C1 segment of cervical spinal cord (tissue), 14 donors: ENCODE measurements at places on chromosomes 3 and 15.

GRCh38 chr3:153023896-153024295, 138.1 kb upstream of the RAP2B start:
- DNase-seq, result no peak

GRCh38 chr15:38652998-38653397, 88.4 kb upstream of the RASGRP1 start:
- no peak for DNase-seq

DNA sequence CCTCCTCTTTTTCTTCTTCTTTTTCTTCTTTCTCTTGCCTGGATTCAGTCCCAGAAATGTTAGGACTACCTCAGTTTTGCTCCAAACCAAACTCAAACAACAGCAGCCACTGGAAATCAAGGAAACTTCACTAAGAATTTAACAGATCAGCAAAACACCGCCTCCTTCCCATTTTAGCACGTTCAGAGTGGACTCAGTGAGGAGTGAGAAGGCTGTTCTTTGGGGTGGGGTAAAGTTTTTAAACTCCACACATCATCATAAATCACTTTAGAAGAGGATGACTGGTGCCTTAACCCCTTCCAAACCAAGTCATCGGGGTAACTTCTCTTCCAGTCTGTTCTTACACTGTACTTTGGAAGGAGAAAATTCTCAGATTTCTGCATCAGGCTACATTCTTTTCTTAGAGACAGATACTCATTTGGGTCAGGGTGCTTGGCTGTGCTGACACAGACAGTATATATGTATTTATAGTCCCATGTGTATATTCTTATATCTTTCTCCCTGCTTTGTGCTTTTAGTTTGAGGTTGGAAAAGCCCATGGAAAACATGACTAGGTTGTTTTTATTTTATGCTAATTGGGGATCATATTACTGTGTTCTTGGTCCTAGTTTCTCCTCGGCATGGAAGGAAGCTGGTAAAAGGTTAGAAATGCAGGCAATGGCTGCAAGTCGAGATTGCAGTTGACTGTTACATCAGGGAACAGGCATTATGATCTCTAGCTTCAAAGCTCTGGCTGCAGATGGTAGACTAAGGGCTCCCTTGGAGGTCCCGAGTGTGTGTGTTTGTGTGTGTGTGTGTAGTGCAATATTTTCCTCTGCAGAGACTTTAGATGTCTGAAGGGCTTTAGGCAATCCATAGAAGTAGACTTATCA, at the start of gene CCDC80:
Gene CCDC80, minus strand, starts transcription at position 214 of the 872 bp plus-strand sequence. CDS start 1,238 bp downstream, outside the sequence.
- no peak for DNase-seq

DNA sequence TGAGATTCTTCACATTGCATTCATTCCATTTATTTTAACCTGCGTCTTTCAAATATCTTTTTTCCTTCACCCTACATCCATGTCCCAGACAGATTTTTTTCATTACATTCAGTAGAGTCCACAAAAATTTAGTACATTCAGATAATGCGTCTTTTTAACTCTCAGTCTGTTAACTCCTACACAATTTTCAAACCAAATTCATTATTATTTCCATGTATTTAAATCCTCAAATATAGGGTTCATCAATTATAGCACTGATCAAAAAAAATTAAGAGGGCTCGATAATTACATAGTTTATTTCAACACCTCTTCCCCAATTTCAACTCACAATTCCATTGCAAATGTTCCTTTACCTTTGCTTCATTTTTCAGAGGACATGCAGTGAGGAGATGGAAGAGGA, at the start of gene OR5H6:
Gene OR5H6, plus strand, starts transcription at position 301 of the 400 bp plus-strand sequence. Its CDS starts 89 bp downstream, at position 390.
- DNase-seq, result no peak

DNA sequence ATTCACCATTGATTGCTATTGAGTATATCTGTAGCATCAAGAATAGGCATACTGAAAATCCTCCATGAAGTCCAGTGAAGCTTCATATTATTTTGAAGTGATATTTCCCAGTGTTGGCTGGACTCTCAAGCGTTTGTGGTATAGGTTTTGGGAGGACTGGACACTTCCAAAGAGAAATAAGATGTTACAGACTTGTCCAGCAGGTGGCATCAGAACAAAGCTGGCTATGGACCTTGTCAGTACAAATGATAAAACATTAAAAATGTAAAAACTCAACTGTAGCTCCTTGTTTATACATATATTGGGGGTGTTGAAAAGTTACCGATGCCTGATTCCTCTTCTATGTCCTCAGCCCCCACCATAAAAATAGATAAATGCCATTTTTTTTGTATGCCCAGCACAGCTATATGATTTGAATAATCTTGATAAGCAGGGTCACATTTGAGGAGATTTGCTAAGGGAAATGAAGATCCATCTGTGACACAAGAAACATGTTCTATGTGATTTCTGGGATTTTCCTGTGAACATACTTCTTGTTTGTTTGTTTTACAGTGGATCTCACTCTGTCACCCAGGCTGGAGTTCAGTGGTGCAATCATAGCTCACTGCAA, 54.5 kb upstream of the GOLGA6B start:
- DNase-seq, result no peak

DNA sequence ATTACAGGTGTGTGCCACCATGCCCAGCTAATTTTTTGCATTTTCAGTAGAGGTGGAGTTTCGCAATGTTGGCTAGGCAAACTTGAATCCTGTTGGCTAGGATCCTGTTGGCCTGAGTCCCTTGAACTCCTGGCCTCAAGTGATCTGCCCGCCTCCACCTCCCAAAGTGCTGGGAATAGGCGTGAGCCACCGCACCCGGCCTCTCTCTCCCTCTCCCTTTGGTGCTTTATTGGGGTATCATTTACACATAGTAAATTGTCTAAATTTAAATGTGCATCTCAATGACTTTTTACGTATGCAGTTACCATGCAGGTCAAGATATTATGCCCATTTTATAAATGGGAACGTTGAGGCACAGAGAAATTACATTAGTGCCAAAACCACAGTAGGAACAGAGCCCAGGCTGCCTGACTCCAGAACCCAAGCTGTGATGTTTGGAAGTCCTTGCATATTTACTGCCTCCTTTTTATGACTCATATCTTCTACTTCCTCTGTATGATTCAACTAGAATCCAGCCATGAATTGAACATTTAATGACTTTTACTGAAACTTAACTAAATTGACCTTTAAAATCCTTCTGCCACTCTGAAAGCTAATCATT, 34.0 kb upstream of the RPP14 start:
- no peak for DNase-seq

DNA sequence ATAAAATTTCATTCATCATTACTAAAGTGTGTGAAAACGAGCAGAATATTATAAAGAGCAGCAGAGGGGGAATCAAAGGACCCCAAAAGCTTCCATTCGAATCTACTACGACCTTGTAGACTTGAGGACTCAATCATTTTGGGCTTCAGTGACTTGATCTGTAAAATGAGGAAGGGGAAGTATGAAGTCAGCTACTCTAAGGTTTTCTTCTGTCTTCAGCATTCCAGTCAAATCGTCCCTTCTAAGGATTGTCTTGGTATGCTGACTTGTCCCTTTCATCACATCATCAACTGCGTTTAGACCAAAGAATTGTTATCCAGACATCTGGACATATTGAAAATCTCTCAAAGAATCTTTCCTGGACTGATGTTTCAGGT, 44.8 kb downstream of the PLD1 start:
- no peak for DNase-seq

- DNase-seq, result no peak
Observed at GRCh38 chr3:184639351-184639750, 72.5 kb downstream of the MAGEF1 start.

GRCh38 chr15:101187820-101188636, 63.8 kb downstream of the CHSY1 start:
- no peak for DNase-seq

GRCh38 chr15:57578288-57578900, 13.3 kb upstream of the MYZAP start:
- DNase-seq, result no peak

DNA sequence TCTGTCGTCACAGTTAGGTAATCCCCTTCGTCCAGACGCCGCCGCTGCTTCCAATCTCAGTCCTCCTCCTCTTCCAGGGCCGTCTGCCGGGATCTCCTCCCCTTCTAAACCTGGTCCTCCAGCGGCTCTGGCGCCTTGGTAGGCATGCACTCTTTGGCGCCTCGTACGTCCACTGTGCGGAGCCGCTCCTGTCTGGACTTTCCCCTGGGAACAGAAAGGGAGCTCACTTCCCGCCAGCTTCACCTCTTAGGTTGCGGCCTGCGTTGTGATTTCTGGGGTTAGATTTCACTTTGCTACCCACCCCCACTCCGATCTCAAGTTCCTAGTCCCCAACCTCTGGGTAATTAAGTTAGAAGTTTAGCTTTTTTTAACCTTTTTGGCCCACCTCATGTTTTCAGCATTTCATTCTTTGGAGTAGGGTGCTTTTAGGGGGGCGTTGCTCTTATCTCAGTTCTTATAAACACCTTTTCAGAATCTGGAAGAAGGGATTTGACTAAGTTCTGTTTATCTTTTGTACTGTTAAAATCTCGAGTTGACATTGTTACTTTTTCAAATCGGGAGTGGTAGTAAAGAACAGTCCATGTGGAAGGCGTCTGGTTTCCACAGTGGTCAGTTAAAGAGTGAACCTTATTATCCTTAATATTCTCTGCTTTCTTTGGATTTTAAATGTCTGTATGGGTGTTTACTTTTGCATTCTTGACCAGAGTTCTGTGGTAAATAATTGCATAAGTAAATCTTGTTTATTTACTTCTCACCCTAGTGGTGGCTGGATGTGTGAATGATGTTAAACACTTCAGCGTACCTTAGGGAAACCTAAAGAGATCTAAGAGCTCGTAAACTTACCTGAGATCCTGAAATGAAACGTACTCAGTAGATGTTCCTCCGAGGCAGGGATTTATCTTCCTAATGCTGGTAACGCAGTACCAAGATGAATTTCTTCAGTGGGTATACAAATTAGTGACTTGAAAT, 611 bp downstream of the CTDSPL2 start:
- no peak for DNase-seq

GRCh38 chr3:154954757-154955156, 125.4 kb upstream of the MME start:
- DNase-seq, result no peak

GRCh38 chr3:132661101-132661500, 972 bp downstream of the UBA5 start:
- DNase-seq, result no peak

GRCh38 chr3:77869423-77869822, 829.5 kb downstream of the ROBO2 start:
- no peak for DNase-seq

DNA sequence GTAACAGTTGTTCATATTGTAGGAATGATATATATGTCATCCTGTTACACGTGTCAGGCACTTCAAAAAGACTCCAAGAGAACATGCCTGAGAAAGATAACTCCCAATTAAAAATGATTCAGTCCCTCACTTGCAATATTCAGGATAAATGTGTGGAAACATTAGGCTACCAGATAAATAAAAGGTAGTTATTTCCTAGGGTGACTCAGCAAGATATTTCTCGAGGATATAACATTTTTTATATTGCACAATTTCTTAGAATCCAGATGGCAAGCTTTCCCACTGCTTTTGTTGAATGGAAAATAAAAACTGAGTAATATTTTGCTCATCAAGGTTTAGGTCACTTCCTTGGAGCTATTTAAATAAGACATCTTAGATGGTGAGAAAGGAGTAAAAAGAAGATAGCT, 181.4 kb downstream of the GAP43 start:
- DNase-seq, result no peak
